ENCODE measurements at places on chromosomes 1 and 21. TPM values are rescaled to one million over a fixed set of nuclear protein-coding genes. Genes with fewer than 3 reads are reported as not detected.

CDA gene
- not detected for total RNA-seq

C1orf226 gene
- total RNA-seq, result 5.1 TPM

DNA sequence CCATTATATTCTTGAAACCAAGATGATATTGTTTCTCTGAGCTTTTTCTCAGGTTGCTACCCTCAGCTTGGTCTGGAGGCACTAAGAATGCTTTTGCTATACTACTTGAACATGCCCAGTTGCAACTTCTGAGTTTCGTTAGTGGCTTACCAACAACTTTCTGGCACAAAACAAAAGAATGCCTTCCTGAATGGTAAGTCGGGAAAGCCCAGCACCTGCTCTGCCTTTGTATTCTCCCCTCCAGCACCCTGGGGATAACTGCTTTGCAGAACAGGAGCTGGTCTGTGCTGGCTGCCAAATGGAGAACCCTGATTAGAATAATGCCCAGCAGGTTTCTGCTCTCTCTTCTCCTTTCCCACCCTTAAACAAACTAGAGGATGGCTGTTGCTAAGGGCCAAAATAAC is 149.3 kb downstream of the TGFB2 start:
- H3K27me3 ChIP-seq, result no peaks in the 10 kb centered on the region
- H3K36me3 ChIP-seq, result no peaks in the 10 kb centered on the region
- peaks cover 24% of the 10 kb centered on the region for H3K4me1 ChIP-seq
- H3K4me3 ChIP-seq, result no peak overlapping the region
- H3K27ac ChIP-seq, result no peak overlapping the region

DNA sequence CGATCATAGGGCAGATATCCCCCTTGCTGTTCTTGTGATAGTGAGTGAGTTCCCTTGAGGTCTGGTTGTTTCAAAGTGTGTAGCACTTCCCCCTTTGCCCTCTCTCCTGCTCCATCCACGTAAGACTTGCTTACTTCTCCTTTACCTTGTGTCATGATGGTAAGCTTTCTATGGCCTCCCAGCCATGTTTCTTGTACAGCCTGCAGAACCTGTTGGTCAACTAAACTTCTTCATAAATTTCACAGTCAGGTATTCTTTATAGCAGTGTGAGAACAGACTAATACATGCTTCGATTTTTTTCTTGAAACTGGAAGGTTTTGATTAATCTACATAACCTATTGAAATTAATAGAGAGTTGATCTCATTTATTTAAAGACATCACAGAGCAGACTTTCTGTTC is 302.5 kb upstream of the PBX1 start:
- DNase-seq, result no peak
- no peaks in the 10 kb centered on the region for H3K36me3 ChIP-seq
- no peak overlapping the region for H3K4me3 ChIP-seq
- no peaks in the 10 kb centered on the region for H3K27me3 ChIP-seq
- H3K4me1 ChIP-seq, result peaks cover 5% of the 10 kb centered on the region

DNA sequence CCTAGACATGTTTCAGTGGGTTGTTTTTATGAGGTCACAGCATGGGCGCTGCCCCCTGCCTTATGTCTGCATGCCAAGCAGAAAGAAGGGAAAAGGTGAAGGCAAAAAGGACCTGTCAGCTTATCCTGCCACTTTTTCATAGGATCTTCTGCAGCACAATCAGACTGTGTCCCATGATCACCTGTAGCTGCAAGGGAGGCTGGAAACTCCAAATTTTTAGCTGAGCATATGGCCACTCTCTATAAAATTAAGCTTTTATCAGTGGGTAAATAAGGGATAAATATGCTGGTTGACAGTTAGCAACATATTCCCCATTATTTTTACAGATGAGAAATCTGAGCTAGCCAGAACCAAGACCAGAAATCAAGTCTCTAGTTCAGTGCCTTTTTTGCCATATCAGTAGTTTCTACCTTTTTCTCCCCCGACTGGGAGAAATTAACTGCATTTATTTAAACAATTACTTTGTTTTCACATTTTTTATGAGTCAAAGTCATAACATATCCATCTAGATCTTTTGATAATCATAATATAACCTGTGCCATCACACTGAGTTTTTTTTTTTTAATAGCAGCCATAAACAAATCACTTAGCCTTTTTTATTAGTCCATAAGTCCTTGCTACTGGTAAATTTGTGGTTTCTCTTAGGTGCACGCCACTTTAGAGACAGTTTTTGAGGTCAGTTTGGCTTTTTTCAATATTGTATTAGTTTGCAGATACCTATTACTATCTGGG is 307.0 kb downstream of the NFIA start:
- no peak overlapping the region for H3K4me3 ChIP-seq
- H3K4me1 ChIP-seq, result peaks cover 20% of the 10 kb centered on the region
- H3K36me3 ChIP-seq, result no peaks in the 10 kb centered on the region
- no peak for DNase-seq
- H3K27ac ChIP-seq, result no peak overlapping the region

DNA sequence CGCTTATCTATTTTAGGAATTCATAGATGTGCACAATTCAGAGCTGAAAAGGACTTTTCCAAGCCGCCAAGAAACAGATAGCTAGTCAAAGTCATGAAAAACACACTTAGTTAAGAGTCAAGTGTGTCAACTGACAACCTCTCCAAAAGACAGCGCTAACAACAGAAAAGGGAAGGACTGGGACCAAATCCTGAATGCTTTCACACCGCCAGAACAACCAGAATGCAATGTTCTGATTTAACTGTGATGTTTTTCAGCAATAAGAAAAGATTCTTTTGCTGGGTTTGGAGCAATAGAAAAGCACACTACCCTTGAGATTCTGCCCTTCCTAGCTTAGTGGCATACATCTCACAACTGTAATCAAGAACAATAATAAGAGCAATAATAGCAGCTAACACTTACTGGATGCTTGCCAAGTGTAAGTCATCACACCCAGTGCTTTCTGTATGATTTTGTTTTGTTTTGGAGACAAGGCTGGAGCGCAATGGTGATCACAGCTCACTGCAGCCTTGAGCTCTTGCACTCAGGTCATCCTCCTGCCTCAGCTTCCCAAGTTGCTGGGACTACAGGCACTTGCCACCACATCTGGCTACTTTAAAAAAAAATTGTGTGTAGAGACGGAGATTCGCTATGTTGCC is 33.9 kb upstream of the SDC3 start:
- H3K27me3 ChIP-seq, result no peaks in the 10 kb centered on the region
- H3K4me3 ChIP-seq, result no peak overlapping the region
- peaks cover 32% of the 10 kb centered on the region for H3K36me3 ChIP-seq
- no peaks in the 10 kb centered on the region for H3K4me1 ChIP-seq
- peak overlapping the region; percentile 52 for H3K27ac ChIP-seq
- DNase-seq, result no peak

DNA sequence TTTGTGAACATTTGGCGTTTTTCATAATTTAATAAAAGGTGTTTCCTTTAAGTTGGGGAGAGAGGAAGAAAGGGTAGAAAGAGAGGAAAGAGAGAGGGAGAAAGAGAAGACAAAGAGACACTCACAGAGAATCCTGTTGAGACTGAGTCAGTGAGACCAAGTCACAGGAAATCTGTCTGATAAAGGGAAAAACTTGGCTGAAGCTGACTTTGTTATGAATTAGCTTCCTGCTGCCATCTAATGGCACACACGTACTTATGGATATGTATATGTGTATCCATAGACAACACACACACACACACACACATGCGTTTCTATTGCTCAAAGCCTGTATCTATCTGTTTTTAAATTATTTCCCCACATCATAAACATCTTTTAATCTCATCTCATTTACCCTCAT is 42.5 kb upstream of the DISC1 start:
- no peaks in the 10 kb centered on the region for H3K27me3 ChIP-seq
- DNase-seq, result no peak
- H3K36me3 ChIP-seq, result no peaks in the 10 kb centered on the region
- no peak overlapping the region for H3K4me3 ChIP-seq
- H3K4me1 ChIP-seq, result no peaks in the 10 kb centered on the region
- H3K27ac ChIP-seq, result no peak overlapping the region
